Cardiac septum (tissue), 1 donor: ENCODE measurements at places on chromosomes 2 and 18. TPM values are rescaled to one million over a fixed set of nuclear protein-coding genes. Genes with fewer than 3 reads are reported as not detected.
A peak's percentile ranks its signal among the peaks of the same experiment; 100 is the strongest.

- DNase-seq = no peak
Observed at GRCh38 chr18:38751898-38752297, 1186.3 kb upstream of the CELF4 start.

GRCh38 chr2:47501374-47502200 lies 98.6 kb downstream of the MSH2 start:
- no peak for DNase-seq

GRCh38 chr2:53006980-53007379 lies 760.6 kb upstream of the CHAC2 start:
- DNase-seq = no peak

DNA sequence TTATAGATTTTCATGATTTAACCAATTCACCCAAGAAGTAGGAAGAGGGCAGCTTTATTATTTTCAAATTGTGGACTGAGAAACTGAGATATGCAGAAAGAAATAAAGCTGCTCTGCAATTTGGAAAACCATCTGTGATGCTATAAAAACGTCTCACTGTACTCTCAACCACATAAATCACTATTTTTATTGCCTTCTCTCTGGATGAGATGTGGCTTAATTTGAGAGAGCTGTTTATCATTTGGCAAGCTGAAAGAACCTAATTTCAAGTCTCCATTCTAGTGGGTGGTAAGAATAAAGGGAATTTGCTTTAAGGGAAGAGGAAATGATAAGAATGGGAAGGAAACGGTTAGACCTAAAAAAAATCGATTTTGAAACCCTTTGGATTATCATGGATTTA lies 49.9 kb upstream of the CYP1B1 start:
- DNase-seq = no peak

DNA sequence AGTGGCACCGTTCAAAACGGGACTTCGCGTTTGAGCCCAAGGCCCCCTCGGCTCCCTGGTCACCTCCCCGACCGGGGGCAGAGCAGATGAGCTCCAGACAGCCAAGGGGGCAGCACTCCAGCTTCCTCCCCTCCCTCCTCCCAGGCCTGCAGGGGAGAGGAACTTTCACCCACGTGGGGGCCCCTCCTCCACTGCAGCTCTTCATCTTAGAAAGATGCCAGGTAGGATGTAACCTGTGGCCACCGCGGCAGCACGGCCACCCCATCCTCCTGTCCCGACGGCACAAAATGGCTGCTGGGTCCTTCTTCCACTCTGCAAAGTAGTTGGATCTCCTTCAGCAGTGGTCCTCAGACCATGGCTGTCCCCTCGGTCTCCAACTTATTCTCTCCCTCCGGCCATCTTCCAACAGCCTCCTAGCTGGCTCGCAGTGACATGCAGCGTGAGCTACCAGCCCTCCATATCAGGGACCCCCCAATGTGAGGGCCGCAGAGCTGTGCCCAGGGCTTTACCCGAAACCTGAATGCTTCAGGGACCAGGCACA lies 94.5 kb upstream of the ID2 start:
- DNase-seq = peak; percentile 63

DNA sequence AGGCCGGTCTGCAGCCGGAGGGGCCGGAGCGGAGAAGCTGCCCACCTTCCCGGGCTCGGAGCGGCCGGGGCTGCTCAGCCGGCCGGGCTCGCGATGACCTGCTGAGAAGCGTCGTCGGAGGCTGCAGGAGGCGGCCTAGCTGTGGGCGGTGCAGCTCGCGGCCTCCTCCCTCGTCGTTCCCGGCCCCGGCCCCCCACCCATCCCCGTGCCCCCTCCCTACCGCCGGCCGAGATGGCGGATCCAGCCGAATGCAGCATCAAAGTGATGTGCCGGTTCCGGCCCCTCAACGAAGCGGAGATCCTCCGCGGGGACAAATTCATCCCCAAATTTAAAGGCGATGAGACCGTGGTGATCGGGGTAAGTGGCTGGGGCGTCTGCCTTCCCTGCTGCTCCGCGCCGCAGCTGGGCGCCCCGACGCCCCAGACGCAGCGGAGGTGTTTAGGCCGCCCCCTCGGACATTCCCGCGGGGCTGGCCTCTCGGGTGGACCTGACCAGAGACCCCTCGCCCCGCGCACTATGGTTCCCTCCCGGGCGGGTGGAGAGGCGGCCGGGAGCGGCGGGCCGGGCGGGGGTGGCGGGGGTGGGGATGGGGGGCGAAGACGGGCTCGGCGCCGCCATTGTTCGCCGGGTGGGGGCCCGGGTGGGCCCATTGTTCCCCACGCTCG lies 492 bp downstream of the KIF5C start:
- DNase-seq = no peak

GRCh38 chr18:63917817-63918216 lies 10.1 kb downstream of the SERPINB10 start:
- no peak for DNase-seq

- DNase-seq = no peak
Observed at GRCh38 chr2:227443889-227444568, 27.9 kb upstream of the AGFG1 start.

GRCh38 chr18:45413180-45413836 lies 202.0 kb upstream of the SLC14A2 start:
- DNase-seq = no peak

- no peak for DNase-seq
Observed at GRCh38 chr18:51946946-51947345, 393.1 kb upstream of the DCC start.

- DNase-seq = no peak
Observed at GRCh38 chr2:165636959-165637358, 157.1 kb downstream of the GALNT3 start.

ASB18 gene
- 44.4 TPM for total RNA-seq

MEMO1 gene
- 70.7 TPM for total RNA-seq

CCL20 gene
- total RNA-seq = not detected

MDH1B gene
- 1.3 TPM for total RNA-seq

NABP1 gene
- total RNA-seq = 6.6 TPM

NEB gene
- 10.9 TPM for total RNA-seq

LTBP1 gene
- total RNA-seq = 124 TPM
